ENCODE measurements at places on chromosomes 2 and 18.

DNA sequence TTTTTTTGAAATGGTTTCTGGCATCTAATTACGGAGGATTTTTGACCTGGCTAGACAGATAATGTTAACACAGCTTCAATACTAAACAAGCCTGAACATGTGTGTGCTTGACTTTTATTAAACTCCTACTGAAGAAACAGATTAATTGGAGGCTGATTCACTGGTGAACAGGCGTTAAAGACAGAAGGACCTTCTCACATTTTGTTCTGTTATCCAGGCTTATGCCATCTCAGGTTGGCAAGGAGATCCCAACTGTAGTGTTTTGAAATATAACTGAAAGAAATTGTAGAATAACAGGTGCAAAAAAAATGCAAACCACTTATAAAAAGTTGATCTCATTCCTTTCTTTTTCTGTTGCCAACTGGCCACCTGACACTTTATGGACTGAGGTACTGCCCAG, 269.6 kb downstream of the ARHGAP15 start:
- H3K36me3 ChIP-seq = no peaks in the 10 kb centered on the region
- no peak overlapping the region for H3K4me3 ChIP-seq
- H3K4me1 ChIP-seq = no peaks in the 10 kb centered on the region
- no peak overlapping the region for H3K27ac ChIP-seq
- no peaks in the 10 kb centered on the region for H3K27me3 ChIP-seq

DNA sequence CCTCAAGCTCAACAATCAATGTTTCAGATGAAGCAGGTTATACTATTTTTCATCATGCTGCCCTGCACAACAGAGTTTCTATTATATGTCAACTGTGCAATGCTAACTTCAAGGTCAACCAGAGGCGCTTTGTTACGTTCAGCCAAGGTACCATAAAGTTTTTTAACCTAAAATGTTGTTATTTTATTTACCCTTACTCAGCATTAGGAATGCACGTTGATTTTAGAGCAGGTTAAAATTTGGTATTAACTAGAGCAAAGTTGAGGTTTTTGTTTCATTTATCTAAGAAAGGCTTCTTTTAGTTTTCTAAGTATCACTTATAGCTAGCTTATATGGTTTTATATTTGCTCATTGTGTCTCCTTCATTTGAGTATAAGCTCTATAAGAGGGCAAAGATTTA, 21.8 kb downstream of the ANKAR start:
- no peak overlapping the region for H3K27ac ChIP-seq
- no peak for DNase-seq
- no peaks in the 10 kb centered on the region for H3K27me3 ChIP-seq
- no peaks in the 10 kb centered on the region for H3K4me1 ChIP-seq
- no peak overlapping the region for H3K4me3 ChIP-seq

DNA sequence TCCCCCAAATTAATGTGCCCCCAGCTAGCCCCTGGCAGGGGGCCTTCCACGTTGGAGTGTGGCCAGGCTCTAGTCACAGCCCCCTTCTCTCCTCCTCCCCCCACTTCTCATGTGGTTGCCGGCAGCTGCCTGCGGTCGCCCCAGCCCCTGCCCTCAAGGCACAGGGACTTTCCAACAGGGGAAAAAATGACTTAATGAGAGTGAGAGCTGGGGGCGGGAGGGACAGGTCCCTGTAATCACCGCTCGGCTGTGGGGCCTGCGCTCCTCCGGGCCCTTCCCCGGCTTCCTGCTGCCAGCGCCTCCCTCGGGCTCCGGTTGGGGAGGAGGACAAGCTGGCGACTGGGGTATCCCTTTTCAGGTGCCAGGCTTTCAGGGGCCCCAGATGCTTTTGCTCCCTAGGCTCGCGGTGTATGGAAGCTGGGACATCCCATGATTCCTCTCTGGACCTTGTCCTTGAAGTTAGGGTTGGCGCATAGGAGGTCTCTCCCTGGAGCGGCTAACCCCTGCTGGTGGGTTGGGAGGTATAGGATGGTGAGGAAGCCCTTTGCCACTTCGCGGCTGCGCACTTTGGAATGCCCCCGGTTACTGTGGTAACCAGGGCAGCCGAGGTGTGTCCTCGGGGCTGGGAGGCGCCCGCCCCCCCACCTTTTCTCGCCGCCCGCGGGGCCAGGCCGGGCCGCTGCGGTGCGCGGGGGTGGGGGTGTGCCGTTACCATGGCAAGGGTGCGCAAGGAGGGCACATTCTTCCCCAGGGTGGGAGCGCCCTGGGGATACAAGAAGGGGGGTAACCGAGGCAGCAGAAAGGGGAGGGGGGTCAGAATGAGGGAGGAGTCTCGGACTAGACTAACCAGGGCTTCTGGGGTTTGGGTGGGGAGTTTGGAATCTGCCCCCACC, 16.1 kb downstream of the WNT10A start:
- peak overlapping the region; percentile 18 for H3K4me3 ChIP-seq
- no peaks in the 10 kb centered on the region for H3K36me3 ChIP-seq
- peaks cover 100% of the 10 kb centered on the region for H3K27me3 ChIP-seq
- no peak overlapping the region for H3K27ac ChIP-seq

DNA sequence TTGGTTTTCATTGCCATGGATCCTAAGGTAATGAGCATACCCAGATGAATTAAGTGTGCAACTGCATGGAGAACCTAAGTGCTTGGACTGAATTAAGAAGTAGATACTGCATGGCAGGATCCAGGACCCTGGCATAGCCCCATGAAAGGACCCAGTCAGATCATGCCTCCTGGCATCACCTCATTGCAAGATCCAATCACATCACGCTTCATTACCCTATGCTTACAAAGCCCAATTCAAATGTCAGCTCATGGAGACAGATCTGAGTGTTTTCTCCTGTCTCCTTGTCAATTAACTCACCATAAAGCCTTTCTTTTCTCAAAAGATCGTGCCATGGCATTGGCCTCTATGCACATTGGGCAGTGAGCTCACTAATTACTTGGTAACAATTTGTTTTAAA, 519.8 kb upstream of the ZNF804A start:
- H3K4me3 ChIP-seq = no peak overlapping the region
- DNase-seq = peak; percentile 41
- no peak overlapping the region for H3K27ac ChIP-seq
- H3K36me3 ChIP-seq = no peaks in the 10 kb centered on the region
- H3K27me3 ChIP-seq = no peaks in the 10 kb centered on the region

DNA sequence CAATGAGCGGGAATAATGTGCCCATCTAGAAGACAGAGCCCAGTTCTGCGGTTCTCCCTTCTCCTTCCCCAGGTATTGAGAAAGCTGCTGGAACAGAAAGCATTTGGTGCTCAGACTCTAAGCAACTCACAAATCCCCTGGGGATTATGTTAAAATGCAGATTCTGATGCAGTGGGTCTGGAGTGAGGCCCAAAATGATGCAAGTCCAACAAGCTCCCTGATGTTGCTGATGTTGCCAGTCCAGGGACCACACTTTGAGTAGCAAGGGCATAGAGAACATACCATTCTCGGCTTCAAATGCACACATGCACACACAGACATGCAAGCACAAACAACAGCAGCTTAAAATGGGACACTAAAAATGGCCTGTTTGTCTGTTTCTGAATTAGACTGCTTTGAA, 274.8 kb upstream of the NCKAP5 start:
- H3K4me3 ChIP-seq = no peak overlapping the region
- H3K4me1 ChIP-seq = no peaks in the 10 kb centered on the region
- no peak for DNase-seq

GRCh38 chr2:52936029-52936428, 831.6 kb upstream of the CHAC2 start:
- no peak overlapping the region for H3K27ac ChIP-seq
- no peak overlapping the region for H3K4me3 ChIP-seq
- H3K4me1 ChIP-seq = no peaks in the 10 kb centered on the region
- no peak for DNase-seq

DNA sequence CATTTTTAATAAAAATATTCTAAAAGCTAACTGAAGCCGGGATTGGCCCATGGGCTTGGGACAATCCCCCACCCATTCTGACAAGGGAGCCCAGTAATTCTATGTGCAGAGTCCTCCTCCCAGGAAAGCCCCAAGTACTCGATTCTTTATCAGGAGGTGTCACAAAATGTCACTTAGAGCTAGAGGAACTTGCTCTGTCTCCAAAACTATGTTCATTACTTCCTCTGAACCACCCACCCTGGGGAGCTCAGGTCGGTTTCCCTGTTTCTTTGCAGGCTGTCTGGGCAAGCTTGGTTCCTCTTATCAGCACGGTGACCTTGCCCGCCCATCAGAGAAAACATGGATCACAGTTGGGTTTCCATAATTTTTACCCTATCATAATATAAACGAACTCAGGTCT, 430.6 kb upstream of the ID2 start:
- peaks cover 14% of the 10 kb centered on the region for H3K4me1 ChIP-seq
- H3K27ac ChIP-seq = no peak overlapping the region
- H3K4me3 ChIP-seq = no peak overlapping the region

GRCh38 chr2:28956890-28957289, 24.2 kb upstream of the TOGARAM2 start:
- peaks cover 6% of the 10 kb centered on the region for H3K27me3 ChIP-seq
- H3K27ac ChIP-seq = no peak overlapping the region
- no peak for DNase-seq
- H3K36me3 ChIP-seq = no peaks in the 10 kb centered on the region

DNA sequence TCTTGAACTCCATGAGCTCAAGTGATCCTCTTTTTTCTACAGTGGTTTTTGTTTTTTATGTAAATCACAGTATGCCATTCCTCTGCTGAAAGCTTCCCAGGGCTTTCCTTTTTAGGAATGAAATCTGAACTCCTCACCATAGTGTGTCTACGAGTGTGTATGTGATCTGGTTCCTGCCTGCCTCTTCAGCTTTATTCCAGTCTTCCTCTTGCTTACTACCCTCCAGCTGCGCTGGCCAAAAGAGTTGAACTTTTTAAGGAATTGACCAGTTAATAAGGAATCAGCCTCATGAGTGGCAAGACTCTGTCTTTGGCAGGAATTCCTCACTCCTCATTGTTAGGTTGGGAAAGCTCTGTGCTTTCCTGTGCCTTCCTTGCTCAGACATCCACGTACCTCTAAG, 4.0 kb downstream of the CCT7 start:
- H3K4me1 ChIP-seq = peaks cover 12% of the 10 kb centered on the region
- no peak for DNase-seq
- H3K27ac ChIP-seq = peak overlapping the region; percentile 65
- H3K36me3 ChIP-seq = peaks cover 6% of the 10 kb centered on the region

DNA sequence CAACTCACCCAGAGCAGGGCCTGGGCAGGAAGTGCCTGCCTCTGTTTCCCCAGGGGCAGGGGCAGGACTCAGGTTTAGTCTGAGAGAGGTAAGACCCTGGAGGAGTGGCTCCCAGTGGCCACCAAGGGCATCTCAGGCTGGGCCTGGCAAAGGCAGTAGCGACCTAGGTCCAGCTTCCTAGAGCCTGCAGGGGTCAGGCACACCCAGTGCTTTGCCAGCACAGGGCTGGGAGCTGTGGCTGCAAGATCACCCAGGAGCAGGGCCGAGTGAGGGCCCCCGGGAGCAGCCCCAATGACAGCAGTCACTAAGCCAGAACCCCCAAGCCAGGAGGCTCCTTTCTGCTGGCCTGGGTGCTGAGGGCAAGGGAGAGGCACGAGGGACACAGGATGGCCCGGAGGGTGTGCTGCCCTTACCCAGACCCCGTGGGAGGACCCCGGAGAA, 8.8 kb upstream of the DUSP2 start:
- H3K36me3 ChIP-seq = no peaks in the 10 kb centered on the region
- no peak overlapping the region for H3K27ac ChIP-seq
- no peaks in the 10 kb centered on the region for H3K27me3 ChIP-seq
- H3K4me1 ChIP-seq = peaks cover 15% of the 10 kb centered on the region
- no peak overlapping the region for H3K4me3 ChIP-seq

- H3K4me1 ChIP-seq = peaks cover 3% of the 10 kb centered on the region
- H3K4me3 ChIP-seq = no peak overlapping the region
- H3K27ac ChIP-seq = no peak overlapping the region
- DNase-seq = peak; percentile 9
- H3K36me3 ChIP-seq = peaks cover 6% of the 10 kb centered on the region
These were observed 61.3 kb downstream of the PKP4 start for GRCh38 chr2:158518084-158518483.

GRCh38 chr2:190159453-190159852, 96.9 kb upstream of the MSTN start:
- H3K27me3 ChIP-seq = no peaks in the 10 kb centered on the region
- DNase-seq = no peak
- H3K27ac ChIP-seq = no peak overlapping the region
- H3K36me3 ChIP-seq = no peaks in the 10 kb centered on the region

- no peak for DNase-seq
- no peak overlapping the region for H3K27ac ChIP-seq
- H3K27me3 ChIP-seq = no peaks in the 10 kb centered on the region
- H3K4me3 ChIP-seq = no peak overlapping the region
- no peaks in the 10 kb centered on the region for H3K4me1 ChIP-seq
- H3K36me3 ChIP-seq = no peaks in the 10 kb centered on the region
These were observed 354.0 kb downstream of the LRRTM1 start for GRCh38 chr2:79950526-79950925.
